ENCODE measurements at places on chromosomes 11 and 22.

DNA sequence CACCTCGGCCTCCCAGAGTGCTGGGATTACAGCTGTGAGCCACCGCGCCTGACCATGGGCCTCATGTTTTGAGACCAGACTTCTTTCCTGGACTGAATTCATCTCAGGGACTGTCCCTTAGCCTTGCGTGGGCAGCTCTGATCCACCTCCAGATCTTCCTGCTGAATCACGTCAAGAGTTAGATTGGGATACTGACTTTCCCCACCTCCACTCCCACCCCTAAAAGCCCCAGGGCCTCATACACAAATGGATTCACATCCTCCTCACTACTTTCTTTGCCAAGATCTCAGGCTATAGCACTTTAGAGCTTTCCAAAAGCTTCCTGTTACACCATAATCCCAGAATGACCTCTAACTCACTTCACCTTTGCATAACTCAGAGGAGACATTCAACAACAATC, 12.1 kb downstream of the CCDC87 start:
- no peak for DNase-seq

DNA sequence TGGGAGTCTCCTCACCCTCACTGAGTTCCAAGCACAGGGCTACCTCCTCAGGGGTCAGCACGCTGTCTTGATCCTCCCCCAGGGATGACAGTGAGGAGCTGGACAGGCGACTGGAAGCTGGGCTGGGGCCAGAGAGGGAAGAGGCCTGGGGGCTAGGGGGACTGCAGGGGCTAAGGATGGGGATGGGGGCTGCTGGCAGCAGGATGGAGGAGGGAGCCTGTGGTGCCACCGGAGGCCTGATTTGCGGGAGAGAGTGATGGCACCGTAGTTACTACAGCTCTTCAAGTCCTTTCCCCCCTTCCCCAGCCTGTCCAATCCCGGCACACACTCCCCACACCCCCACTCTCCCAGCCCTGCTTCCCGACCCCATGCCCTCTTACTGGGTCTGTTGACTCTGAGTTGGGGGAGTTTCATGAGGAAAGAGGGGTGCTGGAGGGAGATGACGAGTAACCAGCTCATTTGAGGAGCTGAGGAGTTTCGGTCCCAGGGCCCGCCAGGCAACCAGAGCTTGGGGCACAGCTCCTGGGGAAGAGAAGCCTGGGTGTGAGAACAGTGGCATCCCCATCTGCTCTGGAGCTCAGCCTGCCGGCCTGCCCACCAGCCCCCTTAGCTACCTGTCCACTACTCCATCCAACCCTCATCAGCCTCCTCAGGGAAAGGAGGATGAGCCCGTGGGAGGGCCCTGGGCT, 10.5 kb downstream of the ROBO4 start:
- no peak for DNase-seq

DNA sequence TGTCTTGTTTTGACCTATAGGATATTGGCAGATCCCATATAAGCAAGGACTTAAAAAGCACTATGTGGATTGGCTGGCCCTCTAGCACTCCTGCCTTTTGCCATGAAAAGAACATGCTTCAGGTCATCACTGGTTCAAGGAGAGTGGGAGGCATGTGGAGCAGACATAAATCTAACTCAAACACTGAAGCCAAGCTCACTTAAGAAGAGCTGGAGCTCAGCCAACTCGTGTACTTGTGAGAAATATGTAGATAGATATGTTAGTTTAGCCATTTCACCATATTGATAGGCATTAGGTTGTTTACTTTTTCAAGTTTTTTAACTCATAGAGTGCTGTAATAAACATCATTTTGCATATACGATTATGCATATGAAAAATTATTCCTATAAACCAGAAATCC, 19.9 kb upstream of the BBOX1 start:
- DNase-seq: peak; percentile 18

DNA sequence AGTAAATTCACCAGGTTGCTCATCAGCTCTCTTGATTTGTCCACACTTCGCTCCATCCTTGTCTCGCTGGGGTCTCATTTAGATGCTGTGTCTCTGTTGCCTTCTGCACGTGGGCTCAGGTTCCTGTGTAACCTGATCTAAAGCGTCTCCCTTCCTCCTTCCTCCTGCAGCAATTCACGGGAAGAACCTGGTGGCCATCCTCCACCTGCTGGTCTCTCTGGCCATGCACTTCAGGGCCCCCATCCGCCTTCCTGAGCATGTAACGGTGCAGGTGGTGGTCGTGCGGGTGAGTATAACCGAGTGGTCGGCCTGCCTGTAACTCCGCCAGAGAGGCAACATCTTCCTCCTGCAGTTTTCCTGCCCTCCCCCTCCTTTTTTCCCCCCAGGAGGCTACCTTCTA, 48.0 kb upstream of the PARVG start:
- no peak for DNase-seq

- no peak for DNase-seq
These were observed 693.4 kb upstream of the CCDC90B start for GRCh38 chr11:83979593-83979992.

DNA sequence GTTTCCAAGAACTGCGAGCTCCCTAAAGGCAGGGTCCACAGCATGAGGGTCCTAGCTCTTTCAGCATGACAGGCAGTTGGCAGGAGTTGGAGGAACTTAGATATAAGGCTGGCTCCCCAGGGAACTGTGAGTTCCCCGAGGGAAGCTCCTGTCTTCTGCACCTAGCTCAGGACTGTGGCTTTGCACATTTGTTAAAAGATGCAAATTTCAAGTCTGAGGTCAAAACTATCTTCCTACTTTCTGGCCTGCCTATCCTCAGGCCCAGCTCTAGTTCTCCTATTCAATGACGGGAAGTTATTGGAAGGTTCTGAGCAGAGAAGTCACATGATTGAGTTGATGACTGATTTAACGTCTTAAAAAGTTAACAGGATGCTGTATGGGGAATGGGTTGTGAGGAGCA, 11.7 kb upstream of the UCP3 start:
- no peak for DNase-seq

DNA sequence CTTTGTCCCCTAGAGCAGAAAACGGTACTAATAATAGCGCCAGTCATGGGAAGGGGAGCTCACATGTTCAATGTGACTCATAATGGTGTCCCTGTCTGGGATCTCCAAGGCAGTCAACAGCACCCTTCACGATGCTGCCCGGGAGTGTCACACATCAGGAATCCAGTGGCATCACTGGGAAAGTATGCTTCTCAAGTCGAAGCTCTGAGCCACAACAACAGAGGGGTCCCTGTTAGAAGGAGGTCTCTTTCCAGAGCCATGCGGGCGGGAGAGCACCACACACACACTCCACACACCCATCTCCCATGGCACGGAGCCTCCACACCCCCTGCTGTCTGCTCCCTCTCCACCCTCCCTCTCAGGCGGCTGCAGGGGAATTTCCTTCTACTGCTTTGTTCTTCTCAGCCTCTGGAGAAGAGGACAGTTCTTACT, 119.7 kb downstream of the ETS1 start:
- peak; percentile 100 for DNase-seq

DNA sequence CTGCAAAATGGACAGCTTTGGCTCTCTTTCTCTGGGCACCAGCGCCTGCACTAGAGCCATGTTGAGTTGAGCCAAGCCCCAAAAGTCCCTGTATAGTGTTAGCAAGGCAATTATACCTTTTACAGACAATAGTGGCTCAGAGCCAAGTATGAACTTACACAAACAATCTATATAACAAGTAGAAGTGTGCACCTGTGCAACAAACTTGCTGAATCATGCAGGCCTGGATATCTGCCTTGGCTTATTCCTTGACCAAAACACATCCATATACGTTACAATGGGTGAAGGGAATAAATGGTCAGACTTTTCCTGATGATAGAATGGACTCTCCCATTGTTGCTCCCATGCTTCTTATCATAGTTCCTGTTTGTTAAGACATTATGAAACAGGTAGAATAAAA, 3.8 kb upstream of the OR52I2 start:
- DNase-seq: no peak

GRCh38 chr22:47007496-47007895, 245.0 kb downstream of the TBC1D22A start:
- no peak for DNase-seq

GRCh38 chr11:61377461-61378160, 14.8 kb upstream of the TMEM216 start:
- peak; percentile 32 for DNase-seq

GRCh38 chr22:37123649-37124048, 14.1 kb upstream of the TMPRSS6 start:
- DNase-seq: no peak

GRCh38 chr11:66489636-66490035, 9.4 kb downstream of the DPP3 start:
- no peak for DNase-seq

- DNase-seq: no peak
These were observed 10.7 kb upstream of the SERPING1 start for GRCh38 chr11:57586711-57587245.

DNA sequence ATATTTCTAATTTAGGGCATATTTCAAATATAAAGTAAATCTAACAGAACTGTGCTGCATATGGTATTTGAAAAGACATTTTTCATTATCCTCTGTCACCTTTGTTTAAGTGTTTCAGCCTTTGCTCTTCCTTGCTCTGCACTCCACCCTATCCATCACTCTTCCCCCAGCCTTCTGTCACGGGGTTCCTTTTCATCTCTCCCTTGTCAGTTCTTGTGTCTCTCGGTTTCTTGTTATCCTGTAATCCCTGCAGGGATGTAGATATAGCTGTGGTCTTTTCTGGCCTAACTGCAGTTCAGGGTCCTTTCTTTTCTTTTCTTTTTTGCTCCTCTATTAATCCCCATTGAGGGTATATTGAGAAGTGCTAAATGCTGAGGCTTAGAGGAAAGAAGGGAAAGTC, 261.9 kb downstream of the DCDC1 start:
- DNase-seq: no peak

DNA sequence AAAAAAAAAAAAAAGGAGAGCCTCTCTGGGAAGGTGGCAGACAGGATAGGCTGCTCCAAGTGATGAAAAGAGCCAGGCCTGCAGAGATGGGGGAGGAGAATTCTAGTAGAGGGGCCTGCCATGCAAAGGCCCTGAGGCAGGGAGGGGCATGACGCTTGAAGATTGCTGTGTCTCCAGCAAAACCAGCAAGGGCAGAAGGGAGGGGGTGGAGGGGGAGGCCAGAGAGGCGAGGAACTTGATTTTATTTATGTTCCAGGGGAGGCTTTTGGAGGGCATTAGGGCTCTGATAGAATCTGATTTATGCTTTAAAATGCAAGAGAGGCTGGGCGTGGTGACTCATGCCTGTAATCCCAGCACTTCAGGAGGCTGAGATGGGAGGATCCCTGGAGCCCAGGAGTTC, 16.7 kb upstream of the PACSIN2 start:
- DNase-seq: no peak

DNA sequence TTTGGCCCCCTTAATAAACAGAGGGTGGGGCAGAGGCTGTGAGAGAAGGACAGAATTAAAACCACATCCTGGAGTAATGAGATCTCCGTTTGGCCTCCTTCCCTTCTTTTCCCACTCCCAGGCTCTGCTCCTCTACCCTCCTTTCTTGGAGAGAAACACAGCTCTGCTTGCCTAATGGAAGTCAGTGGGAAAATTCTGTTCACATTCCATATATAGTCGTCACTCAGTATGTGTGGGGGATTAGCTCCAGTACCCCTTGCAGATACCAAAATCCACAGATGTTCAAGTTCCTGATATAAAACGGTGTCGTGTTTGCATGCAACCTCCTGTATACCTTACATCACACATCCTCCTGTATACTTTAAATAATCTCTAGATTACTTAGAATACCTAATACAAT, 37.6 kb upstream of the THY1 start:
- peak; percentile 92 for DNase-seq

DNA sequence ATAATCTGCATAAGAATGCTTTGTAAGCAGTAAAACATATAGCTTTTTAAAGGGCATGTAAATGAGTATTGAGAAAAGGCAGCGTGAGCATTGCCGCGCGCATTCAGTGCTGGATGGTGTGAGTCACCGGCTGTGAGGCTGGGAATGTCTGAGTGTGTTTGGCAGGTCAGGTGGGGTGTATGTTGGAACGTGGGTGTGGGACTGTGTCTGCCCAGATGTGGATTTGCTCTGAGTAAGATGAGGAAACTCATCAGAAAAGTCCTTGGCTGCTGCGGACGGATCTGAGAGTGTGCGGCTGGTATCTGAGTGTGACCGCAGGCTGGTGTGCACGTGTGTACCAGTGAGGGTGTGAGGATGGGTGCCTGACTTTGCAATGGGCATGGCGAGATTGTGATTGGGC, 66.2 kb upstream of the NECTIN1 start:
- DNase-seq: peak; percentile 84

- DNase-seq: no peak
These were observed 12.3 kb downstream of the ARFGAP3 start for GRCh38 chr22:42844756-42845155.

GRCh38 chr11:75907906-75908527, 93.0 kb downstream of the UVRAG start:
- no peak for DNase-seq

GRCh38 chr11:74672956-74673692, 58.1 kb downstream of the CHRDL2 start:
- DNase-seq: peak; percentile 98

DNA sequence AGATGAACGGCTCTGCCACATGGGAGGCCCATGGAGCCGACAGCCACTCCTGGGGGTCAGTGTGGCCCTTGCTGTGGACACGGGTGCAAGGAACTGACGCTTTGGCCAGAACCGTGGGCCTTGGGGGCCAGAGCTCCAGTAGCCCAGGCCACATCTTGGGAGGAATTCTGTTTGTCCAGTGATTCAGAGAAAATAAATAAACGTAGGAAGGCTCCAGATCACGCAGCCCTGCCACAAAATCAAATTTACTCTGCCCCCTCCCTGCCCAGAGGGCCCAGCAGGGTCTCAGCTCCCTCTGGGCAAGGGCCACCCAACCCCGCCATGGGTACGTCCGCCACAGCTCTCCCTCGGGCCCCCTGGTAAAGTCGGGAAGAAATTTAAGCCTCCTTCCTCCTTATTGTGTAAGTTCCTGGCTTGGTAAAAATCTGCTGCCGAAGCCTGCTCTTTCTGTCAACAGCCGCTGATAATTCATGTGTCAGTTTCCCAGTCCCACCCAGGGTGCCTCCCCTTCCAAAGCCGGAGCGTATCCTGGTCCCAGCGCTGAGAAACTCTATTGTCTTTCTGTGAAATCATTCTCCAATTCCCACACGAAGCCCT, 6.9 kb upstream of the MUC5AC start:
- no peak for DNase-seq

- DNase-seq: no peak
These were observed 88.4 kb downstream of the GRIK4 start for GRCh38 chr11:120599816-120600420.

DNA sequence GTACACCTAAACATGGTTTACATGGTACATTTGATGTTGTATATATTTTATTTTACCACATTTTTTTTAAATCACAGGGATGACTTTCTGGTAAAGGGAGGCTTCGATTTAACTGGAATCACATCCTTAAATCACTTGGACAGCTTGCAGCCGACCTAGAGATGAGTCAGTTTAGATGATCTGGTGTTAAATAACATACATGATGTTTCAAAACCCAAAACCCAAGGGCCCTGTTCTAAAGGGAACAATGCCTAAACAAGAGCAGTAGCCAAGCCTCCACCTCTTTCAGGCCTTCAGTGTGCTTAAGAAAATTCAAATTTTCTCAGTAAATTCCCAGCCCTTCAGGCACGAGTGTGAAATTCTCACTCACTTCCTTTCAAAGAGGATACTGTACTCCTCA, 108.8 kb downstream of the WT1 start:
- DNase-seq: no peak

Measured in fibroblast of skin of scalp (primary cell).